ENCODE measurements at places on chromosomes 11 and 22. TPM values are rescaled to one million over a fixed set of nuclear protein-coding genes. Genes with fewer than 3 reads are reported as not detected.
A peak's percentile ranks its signal among the peaks of the same experiment; 100 is the strongest.

DNA sequence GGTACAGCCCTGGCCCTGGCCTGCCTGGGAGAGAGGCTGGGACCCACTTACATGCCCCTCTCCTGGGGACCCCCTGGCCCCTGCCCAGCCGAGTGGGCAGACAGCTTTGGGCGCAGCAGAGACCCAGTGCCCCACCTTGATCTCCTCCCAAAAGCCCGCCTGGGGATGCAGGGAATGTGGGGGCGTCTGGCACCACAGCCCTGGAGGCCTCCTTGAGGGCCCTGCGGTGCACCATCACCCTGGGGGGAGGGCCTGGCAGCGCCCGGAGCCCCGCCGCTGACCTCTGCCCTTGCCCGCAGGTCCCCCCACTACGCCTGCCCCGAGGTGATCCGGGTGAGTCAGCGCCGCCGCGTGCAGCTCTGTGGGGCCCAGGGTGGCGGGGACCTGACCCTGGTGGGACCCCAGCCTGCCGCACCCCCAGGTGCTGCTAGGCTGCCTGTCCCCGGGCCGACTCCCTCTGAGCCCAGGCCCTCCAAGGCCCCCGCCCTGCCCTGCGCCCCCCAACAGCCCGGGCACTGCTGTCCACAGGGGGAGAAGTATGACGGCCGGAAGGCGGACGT lies 43.7 kb downstream of the MOB2 start:
- no peak for DNase-seq

The INPP5J gene
- total RNA-seq: 18.4 TPM

The INSC gene
- total RNA-seq: 1.6 TPM

The SAA2 gene
- 4.2 TPM for total RNA-seq

The VPREB3 gene
- 1.2 TPM for total RNA-seq

GRCh38 chr11:113670149-113670830 lies 35.8 kb downstream of the TMPRSS5 start:
- no peak for DNase-seq

The SHISA8 gene
- not detected for total RNA-seq

- DNase-seq: no peak
Observed at GRCh38 chr22:17152340-17152739, 6.7 kb downstream of the HDHD5 start.

The IFITM10 gene
- total RNA-seq: 1.1 TPM

- DNase-seq: no peak
Observed at GRCh38 chr11:87252869-87253268, 215.1 kb downstream of the TMEM135 start.

The SAA1 gene
- 16.8 TPM for total RNA-seq

- peak; percentile 60 for DNase-seq
Observed at GRCh38 chr11:11486002-11486401, 133.0 kb upstream of the CSNK2A3 start.

- no peak for DNase-seq
Observed at GRCh38 chr11:75024764-75025211, 36.1 kb downstream of the NEU3 start.

The PIK3IP1 gene
- total RNA-seq: 8.4 TPM

- DNase-seq: no peak
Observed at GRCh38 chr22:17648569-17648968, 10.0 kb downstream of the BCL2L13 start.

The ZNF408 gene
- total RNA-seq: 11.7 TPM

GRCh38 chr11:125514336-125515101 lies 18.5 kb upstream of the FEZ1 start:
- DNase-seq: peak; percentile 54

The PACS1 gene
- total RNA-seq: 10.1 TPM

The DRD2 gene
- 0.27 TPM for total RNA-seq

DNA sequence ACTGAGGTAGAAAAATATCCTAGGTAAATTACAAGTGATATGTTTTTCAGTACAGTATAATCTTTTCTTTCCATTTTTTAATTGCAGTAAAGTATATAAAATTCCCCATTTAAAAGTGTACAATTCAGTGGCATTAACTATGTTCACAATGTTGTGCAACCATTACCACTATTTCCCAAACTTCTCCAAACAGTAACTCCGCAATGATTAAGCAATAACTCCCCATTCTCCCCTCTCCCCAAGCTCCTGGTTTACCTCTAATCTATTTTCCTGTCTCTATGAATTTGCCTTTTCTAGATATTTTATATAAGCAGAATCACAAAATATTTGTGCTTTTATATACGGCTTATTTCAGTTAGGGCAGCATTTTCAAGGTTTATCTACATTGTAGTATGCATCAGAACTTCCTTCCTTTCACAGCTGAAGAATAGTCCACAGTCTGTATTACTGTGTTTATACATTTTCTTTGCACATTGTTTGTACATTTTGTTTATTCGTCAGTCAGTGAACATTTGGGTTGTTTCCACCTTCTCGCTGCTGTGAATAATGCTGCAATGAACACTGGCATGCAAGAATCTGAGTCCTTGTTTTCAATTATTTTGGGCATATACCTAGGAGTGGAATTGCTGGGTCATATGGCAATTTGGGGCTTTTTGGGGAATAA lies 110.7 kb downstream of the RPL27A start:
- no peak for DNase-seq

DNA sequence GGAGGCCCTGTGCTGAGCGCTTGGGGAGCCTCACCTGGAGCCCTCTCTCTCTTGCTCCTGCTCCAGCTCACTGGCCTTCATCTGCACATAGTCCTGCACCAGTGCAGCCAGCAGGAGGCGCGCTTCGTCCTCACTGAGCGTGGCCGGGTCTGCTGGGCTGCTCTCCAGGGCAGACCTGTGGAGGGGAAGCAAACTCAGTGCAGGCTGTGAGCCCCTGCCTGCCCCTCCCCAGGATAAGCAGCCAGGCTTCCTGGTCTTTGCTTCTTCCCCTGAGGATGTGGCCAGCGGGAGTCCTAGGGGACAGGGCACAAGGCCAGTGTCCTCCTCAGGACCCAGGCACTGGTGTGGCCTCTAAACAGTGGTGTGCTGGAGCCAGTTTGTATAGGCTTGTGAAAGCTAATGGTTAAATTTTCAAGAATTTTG lies 2.2 kb downstream of the CALCA start:
- DNase-seq: peak; percentile 47

- no peak for DNase-seq
Observed at GRCh38 chr11:92717240-92717639, 252.2 kb upstream of the MTNR1B start.

DNA sequence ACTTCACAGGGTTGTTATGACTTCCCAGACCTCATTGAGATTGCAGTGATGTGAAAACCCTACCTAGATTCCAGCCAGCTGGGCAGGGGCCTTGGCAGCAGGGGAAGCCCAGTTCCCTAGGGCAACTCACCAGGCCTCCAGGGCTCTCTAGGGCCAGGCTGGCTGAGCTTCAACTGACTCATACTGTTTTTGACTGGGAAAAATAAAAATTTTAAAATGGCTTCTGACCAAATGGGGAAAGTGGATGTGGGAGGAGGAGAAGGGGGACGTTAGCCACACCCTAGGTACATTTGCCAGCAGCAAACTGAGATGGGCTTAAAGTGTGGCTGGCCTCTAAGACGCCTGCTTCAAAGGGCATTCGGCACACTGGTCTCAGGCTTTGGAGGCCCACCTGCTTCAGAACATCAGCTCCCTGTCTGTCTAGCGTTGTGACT lies 39.0 kb downstream of the BMAL1 start:
- DNase-seq: no peak

GRCh38 chr22:17742527-17742902 lies 31.8 kb downstream of the BID start:
- peak; percentile 74 for DNase-seq

- DNase-seq: no peak
Observed at GRCh38 chr11:74459584-74459983, 7.8 kb downstream of the KCNE3 start.

The UBQLNL gene
- 0.22 TPM for total RNA-seq

DNA sequence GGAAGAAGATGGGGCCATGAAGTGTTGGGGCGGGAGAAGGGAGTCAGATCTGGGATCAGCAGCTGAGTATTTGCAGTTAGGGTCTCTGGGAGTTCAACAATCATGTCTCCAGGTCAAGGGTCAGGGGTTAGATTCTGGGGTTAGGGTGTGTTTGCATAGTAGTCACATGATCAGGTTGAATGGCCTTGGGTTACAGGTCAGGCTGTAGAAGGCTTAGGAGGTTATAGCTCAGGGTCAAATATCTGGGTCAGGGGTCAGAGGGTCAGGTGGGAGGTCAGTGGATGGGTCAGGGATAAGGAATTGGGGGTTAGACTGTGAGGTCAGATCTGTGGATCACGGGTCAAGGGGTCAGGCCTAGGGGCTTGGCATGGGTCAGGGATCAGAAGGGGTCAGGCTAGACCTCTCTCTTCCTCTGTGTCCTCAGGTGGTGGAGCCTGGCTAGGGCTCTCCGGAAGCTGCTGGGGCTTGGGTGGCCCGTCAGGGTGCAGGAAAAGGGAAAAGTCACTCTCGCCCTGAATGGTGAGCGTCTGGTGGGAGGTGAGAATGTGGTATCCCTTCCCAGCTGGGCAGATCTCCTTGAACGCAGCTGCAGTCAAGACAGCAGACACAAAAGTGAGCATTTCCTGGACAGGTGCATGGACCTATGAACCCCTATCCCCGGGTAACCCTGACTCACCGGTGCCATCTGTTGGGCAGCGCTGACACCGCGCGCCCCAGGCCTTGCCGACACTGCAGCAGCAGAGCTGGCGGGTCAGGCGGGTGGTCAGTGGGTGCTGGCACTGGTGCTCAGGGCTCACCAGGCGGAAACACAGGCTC lies 6.4 kb downstream of the LTBP3 start:
- DNase-seq: peak; percentile 91

- DNase-seq: no peak
Observed at GRCh38 chr11:84673753-84674152, 953.4 kb downstream of the DLG2 start.

GRCh38 chr11:65871811-65872548 lies 620 bp downstream of the EFEMP2 start:
- no peak for DNase-seq

DNA sequence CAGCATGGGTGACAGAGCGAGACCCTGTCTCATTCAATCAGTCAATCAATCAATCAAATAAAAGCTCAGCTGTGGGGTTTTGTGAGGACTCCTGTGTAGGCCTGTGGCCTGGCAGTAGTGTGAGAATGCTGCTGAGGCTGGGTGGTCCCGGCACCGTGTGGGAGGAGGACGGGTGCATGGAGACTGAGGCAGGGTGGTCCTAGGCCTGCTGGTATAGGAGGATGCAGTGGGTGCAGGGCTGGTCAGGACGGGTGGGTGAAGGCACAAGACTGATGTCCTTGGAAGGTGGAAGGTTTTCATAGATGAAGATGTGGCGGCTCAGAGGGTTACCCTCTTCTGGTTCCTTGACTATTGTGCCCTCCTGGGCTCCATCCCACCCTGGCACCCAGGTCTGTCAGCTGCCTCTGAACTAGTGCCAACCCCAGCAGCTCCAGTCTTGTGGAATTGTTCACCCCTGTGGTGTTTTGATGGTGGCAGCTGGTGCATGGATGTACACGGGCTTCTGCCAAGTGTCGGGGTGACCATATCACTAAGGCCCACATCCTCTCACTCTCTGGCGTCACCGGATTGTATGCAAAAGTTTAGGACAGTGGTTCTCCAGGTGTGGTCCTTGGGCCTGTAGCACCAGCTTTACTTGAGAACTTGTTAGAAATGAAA lies 23.7 kb downstream of the TANGO2 start:
- DNase-seq: no peak

The CDC45 gene
- 5.1 TPM for total RNA-seq

DNA sequence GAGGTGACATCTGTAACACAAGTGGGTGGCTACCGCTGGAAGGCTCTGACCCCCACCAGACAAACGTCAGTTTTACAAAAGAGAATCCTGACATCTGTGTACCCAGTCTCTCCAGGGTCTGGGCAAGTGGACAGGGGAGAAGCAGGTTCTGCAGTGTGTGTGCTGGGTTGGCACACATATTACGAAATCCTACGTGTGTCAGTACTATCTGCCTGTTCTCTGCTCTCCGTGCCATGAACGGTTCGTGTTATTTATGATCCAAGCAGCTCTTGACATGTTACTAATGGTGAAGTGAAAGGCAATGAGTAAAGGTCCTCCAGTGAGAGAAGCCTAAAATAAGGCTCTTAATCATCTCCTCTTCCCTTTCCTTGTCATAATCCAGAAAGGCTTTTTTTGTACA lies 201.5 kb upstream of the MTMR2 start:
- DNase-seq: no peak

- DNase-seq: peak; percentile 40
Observed at GRCh38 chr22:26570115-26570514, 19.8 kb downstream of the TPST2 start.

- DNase-seq: no peak
Observed at GRCh38 chr11:43145653-43146052, 166.1 kb upstream of the API5 start.

- peak; percentile 14 for DNase-seq
Observed at GRCh38 chr11:134346101-134346975, 14.6 kb downstream of the GLB1L2 start.

- no peak for DNase-seq
Observed at GRCh38 chr11:63240791-63241379, 2.5 kb downstream of the SLC22A25 start.

The UBQLN3 gene
- total RNA-seq: not detected

DNA sequence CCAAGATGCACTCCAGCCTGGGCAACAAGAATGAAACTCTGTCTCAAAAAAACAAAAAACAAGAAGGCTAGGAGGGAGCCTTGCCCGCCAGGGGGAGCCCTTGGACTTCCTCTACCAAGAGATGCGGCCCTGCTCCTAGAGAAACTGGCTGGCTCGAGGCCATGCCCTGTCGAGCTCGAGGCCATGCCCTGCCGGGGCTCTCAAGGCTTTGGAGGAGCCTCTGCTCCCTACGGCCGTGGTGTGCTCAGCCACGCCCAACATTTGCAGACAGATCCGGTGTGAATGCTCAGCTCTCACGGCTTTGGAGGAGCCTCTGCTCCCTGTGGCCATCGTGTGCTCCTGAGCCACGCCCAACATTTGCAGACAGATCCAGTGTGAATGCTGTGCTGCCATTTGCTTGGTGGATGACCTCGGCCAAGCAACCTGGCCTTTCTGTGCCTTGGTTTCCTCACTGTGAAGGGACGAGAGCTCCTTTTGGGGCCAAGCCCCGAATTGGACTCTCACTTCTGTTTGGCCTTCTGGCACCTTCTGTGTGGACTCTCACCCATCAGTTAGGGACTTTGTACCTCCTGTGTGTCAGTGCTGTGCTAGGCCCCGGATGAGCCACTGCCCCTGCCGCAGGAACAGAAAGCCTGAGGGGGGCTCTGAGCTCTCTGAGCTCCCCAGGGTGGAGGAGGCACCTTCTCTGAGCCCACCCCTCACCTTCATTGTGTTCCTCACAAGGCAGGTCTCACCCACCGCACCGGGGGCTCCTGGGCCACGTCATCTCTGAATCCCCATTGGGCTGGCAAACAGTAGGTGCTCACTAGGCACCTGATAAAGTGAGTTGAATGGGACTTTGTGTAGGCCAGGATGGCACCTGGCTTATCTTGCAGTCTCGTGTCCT lies 14.1 kb downstream of the C11orf24 start:
- DNase-seq: peak; percentile 98

The CHST1 gene
- 0.54 TPM for total RNA-seq

The NOX4 gene
- total RNA-seq: not detected

The LRP4 gene
- total RNA-seq: 62.6 TPM

DNA sequence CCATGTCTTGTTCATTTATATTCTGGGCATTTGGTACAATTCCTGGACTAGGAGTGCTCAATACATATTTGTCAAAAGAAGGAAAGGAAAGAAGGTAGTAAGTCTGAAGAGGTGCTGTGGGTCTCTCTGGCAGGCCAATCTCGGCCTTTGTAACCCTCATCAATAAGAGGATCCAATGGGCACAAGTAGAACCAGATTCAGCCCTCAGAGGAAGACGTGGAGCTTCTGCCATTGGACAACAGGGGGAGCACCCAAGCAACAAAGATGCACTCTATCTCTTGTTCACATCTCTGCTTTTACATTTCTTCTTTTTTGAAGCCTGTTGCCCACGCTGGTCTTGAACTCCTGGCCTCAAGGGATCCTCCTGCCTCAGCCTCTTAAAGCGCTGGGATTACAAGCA lies 2.2 kb upstream of the VPS11 start:
- DNase-seq: no peak

GRCh38 chr11:126115816-126116331 lies 53.2 kb upstream of the CDON start:
- DNase-seq: peak; percentile 72
